ENCODE measurements at places on chromosomes 3 and 15. TPM values are rescaled to one million over a fixed set of nuclear protein-coding genes. Genes with fewer than 3 reads are reported as not detected.

GRCh38 chr3:47161983-47162696 is 1.8 kb downstream of the SETD2 start:
- H3K27ac ChIP-seq: no peak overlapping the region
- peaks cover 50% of the 10 kb centered on the region for H3K4me1 ChIP-seq
- H3K27me3 ChIP-seq: no peaks in the 10 kb centered on the region
- H3K36me3 ChIP-seq: no peaks in the 10 kb centered on the region
- DNase-seq: no peak

- no peak overlapping the region for H3K27ac ChIP-seq
- no peaks in the 10 kb centered on the region for H3K36me3 ChIP-seq
- no peak for DNase-seq
- no peak overlapping the region for H3K4me3 ChIP-seq
- H3K27me3 ChIP-seq: no peaks in the 10 kb centered on the region
These were observed 3.2 kb upstream of the SIAH2 start for GRCh38 chr3:150765949-150766720.

- peaks cover 9% of the 10 kb centered on the region for H3K27me3 ChIP-seq
- no peaks in the 10 kb centered on the region for H3K36me3 ChIP-seq
- no peak overlapping the region for H3K4me3 ChIP-seq
- no peak for DNase-seq
These were observed 3.7 kb upstream of the CCK start for GRCh38 chr3:42269647-42270046.

- no peaks in the 10 kb centered on the region for H3K4me1 ChIP-seq
- H3K4me3 ChIP-seq: no peak overlapping the region
- DNase-seq: no peak
- no peaks in the 10 kb centered on the region for H3K27me3 ChIP-seq
- no peaks in the 10 kb centered on the region for H3K36me3 ChIP-seq
These were observed 79.3 kb upstream of the LSAMP start for GRCh38 chr3:116524453-116525210.

GRCh38 chr3:8764528-8764927 is 4.9 kb downstream of the OXTR start:
- H3K4me3 ChIP-seq: no peak overlapping the region
- peaks cover 10% of the 10 kb centered on the region for H3K4me1 ChIP-seq
- no peaks in the 10 kb centered on the region for H3K36me3 ChIP-seq
- DNase-seq: no peak
- no peak overlapping the region for H3K27ac ChIP-seq

- no peaks in the 10 kb centered on the region for H3K27me3 ChIP-seq
- peak; percentile 90 for DNase-seq
- peaks cover 13% of the 10 kb centered on the region for H3K4me1 ChIP-seq
These were observed at the start of gene FBXW12 for GRCh38 chr3:48371651-48372376. Gene FBXW12 (plus strand): TSS chr3:48372219. CDS start chr3:48372768, 549 bp downstream.

GRCh38 chr3:4751029-4751501 is 228.2 kb upstream of the BHLHE40 start:
- H3K27me3 ChIP-seq: no peaks in the 10 kb centered on the region
- H3K27ac ChIP-seq: peak overlapping the region; percentile 77
- no peak for DNase-seq

GRCh38 chr15:77606142-77607034 is 26.3 kb downstream of the LINGO1 start:
- no peak for DNase-seq
- H3K36me3 ChIP-seq: no peaks in the 10 kb centered on the region
- no peaks in the 10 kb centered on the region for H3K27me3 ChIP-seq

- H3K4me3 ChIP-seq: no peak overlapping the region
- H3K27ac ChIP-seq: no peak overlapping the region
- no peaks in the 10 kb centered on the region for H3K27me3 ChIP-seq
- DNase-seq: no peak
- no peaks in the 10 kb centered on the region for H3K36me3 ChIP-seq
- no peaks in the 10 kb centered on the region for H3K4me1 ChIP-seq
These were observed 38.1 kb upstream of the SV2B start for GRCh38 chr15:91061997-91062396.

DNA sequence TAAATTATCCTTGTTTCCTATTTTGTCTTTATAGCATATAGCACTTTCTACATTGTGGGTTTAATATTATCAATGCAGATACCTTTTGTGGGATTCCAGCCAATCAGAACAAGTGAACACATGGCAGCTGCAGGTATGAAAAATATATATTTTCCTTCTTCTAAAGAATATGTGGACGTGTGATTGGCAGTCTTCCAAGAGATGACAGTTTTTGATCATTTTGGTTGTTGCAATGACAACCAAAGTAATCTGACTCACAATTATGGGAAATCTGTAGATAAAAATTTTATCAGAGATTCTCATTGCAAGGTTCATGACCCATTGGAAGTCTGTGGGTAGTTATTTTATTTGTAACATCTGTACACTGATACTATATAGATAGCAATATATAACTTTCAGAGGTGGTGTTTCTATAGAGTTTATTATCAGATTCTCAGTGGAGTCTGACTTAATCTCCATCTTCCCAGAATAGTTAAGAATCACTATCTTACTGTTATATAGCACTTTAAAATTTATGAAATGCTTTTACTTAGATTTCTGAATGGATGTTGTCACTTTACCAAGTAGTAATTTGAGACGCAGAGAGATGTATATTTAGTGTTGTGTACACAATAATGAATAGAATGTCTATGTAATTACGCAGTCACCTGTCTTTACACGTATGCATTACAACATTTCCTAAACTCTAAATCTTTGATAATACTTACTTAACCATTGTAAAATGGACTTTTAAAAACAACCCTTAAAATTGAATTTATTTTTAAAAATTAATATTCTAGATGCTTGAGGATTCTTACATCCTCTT is 82.5 kb downstream of the STT3B start:
- peaks cover 4% of the 10 kb centered on the region for H3K4me1 ChIP-seq
- H3K36me3 ChIP-seq: no peaks in the 10 kb centered on the region

GRCh38 chr3:172125963-172126457 is 86.6 kb downstream of the FNDC3B start:
- no peak overlapping the region for H3K27ac ChIP-seq
- DNase-seq: peak; percentile 57
- H3K4me3 ChIP-seq: no peak overlapping the region
- H3K4me1 ChIP-seq: peaks cover 37% of the 10 kb centered on the region
- no peaks in the 10 kb centered on the region for H3K36me3 ChIP-seq
- H3K27me3 ChIP-seq: no peaks in the 10 kb centered on the region

- H3K36me3 ChIP-seq: no peaks in the 10 kb centered on the region
- no peak overlapping the region for H3K27ac ChIP-seq
- no peak overlapping the region for H3K4me3 ChIP-seq
- no peaks in the 10 kb centered on the region for H3K27me3 ChIP-seq
- no peaks in the 10 kb centered on the region for H3K4me1 ChIP-seq
- DNase-seq: no peak
These were observed 90.6 kb upstream of the UBE2E2 start for GRCh38 chr3:23112491-23112890.

DNA sequence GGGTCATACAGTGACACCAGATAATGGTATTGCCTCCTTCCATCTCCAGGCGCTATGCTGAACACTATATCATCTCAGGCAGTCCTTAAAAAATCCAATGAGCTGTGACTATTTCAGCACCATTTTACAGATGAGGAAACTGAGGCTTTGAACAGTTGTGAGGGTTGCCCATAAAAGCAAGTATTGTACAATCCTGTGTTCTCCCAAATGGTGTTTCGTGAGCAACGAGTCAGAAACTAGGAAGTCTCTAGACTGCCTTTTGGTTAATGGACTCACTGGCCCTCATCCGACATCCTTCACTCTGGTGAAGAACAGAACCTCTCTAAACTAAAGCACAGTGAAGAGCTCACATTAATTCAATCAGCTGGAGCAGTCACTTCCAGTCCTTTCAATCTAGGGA is 61.8 kb downstream of the ATP8B4 start:
- DNase-seq: no peak
- H3K27ac ChIP-seq: no peak overlapping the region
- no peaks in the 10 kb centered on the region for H3K36me3 ChIP-seq
- no peak overlapping the region for H3K4me3 ChIP-seq
- H3K4me1 ChIP-seq: no peaks in the 10 kb centered on the region

- no peak overlapping the region for H3K4me3 ChIP-seq
- H3K27me3 ChIP-seq: no peaks in the 10 kb centered on the region
- H3K4me1 ChIP-seq: peaks cover 7% of the 10 kb centered on the region
- DNase-seq: no peak
- no peak overlapping the region for H3K27ac ChIP-seq
These were observed 40.6 kb downstream of the ILDR1 start for GRCh38 chr3:121981473-121981872.

GRCh38 chr15:26941489-26941888 is 29.5 kb upstream of the GABRG3 start:
- H3K27ac ChIP-seq: no peak overlapping the region
- no peak overlapping the region for H3K4me3 ChIP-seq
- no peak for DNase-seq
- H3K36me3 ChIP-seq: no peaks in the 10 kb centered on the region
- no peaks in the 10 kb centered on the region for H3K27me3 ChIP-seq
- H3K4me1 ChIP-seq: no peaks in the 10 kb centered on the region

DNA sequence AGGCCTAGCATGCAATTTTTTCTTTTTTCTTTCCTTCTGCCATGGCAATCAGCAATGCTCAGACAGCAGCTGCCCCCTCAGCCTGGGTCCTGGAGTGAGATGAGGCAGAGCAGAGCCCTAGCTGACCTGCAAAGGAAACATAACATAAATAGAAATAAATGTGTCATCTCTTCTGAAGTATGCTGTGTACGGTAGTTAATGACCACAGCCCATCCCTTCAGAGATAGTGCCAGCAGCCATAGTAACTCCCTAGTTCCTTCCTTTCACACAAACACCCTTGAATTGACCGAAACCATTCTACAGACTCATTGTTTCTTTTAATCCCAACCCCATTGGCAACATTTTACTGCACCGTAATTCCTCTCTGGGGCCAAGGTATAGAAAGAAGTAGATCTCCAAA is 8.4 kb upstream of the CD47 start:
- no peaks in the 10 kb centered on the region for H3K4me1 ChIP-seq
- no peaks in the 10 kb centered on the region for H3K27me3 ChIP-seq
- DNase-seq: no peak

GRCh38 chr3:114336122-114336697 is 42.4 kb downstream of the TIGIT start:
- no peaks in the 10 kb centered on the region for H3K27me3 ChIP-seq
- DNase-seq: no peak
- no peak overlapping the region for H3K4me3 ChIP-seq
- H3K36me3 ChIP-seq: no peaks in the 10 kb centered on the region

DNA sequence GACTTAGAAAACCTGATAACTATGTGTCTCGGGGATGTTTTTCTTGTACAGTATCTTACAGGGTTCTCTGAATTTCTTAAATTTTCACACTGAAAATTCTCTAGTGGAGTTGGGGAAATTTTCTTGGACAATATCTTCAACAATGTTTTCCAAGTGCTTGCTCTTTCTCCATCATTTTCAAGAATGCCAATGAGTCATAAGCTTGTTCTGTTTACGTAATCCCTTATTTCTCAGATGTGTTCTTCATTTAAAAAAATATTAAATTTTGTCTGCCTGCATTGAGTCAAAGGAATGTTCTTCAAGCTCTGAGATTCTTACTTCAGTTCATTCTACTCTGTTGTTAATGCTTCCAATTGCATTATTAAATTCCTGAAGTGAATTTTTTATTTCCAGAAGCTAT is 21.9 kb upstream of the PLSCR2 start:
- no peaks in the 10 kb centered on the region for H3K4me1 ChIP-seq

DNA sequence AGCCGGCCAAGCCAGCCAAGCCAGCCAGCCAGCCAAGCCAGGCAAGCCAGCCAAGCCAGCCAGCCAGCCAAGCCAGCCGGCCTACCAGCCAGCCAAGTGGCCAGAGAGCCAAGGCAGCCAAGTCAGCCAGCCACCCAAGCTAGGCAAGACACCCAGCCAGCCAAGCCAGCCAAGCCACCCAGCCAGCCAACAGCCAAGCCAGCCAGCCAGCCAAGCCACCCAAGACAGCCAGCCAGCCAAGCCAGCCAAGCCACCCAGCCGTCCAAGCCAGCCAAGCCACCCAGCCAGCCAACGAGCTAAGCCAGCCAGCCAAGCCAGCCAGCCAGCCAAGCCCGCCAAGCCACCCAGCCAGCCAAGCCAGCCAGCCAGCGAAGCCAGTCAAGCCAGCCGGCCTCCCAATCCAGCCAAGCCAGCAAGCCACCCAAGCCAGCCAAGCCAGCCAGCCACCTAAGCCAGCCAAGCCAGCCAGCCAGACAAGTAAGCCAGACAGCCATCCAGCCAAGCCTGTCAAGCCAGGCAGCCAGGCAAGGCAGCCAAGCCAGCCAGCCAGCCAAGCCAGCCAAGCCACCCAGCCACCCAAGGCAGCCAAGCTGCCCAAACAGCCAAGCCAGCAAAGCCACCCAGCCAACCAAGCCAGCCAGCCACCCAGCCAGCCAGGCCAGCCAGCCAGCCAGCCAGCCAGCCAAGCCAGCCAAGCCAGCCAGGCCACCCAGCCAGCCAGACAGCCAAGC is 200.5 kb downstream of the GOLGA6L6 start:
- no peaks in the 10 kb centered on the region for H3K36me3 ChIP-seq
- peak; percentile 88 for DNase-seq
- no peaks in the 10 kb centered on the region for H3K4me1 ChIP-seq
- H3K27ac ChIP-seq: no peak overlapping the region
- no peaks in the 10 kb centered on the region for H3K27me3 ChIP-seq

Gene MFSD1
- total RNA-seq: 37.4 TPM

Gene POTEB
- not detected for total RNA-seq

Gene LRRK1
- 13.7 TPM for total RNA-seq

Gene TMEM212
- total RNA-seq: not detected

Gene GOLGA6A
- not detected for total RNA-seq

Gene ATP13A5
- 0.08 TPM for total RNA-seq

Gene TTLL13
- total RNA-seq: 0.19 TPM

Gene CASR
- 9.5 TPM for total RNA-seq

Measured in pancreas (tissue), 10 donors.